ENCODE measurements at places on chromosomes 1 and 21.

DNA sequence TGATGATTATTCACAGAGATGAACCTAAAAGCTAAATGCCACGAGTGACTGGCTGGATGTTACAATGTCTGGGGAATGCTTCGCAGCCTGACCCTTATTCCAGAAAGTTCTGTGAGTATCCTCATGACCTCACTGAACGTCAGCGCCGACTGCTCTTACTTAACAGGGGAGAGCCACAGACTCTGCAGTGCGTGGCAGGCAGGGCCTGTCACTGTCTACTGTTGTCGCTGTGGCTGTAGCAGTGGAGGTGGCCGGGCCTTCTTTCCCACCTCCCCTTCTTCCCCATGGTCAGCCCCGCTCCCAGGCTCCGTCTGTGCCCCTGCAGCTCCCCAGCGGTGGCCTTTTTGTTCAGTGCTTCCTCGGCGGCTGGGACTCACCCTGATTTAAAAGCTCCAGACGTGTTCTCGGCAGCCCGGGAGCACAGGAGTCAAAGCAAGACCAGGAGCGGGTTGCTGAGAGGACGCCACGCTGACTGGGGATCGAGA is 52.2 kb upstream of the TARBP1 start:
- no peak for DNase-seq

GRCh38 chr1:231803353-231803752 is 176.8 kb downstream of the DISC1 start:
- no peak for DNase-seq

GRCh38 chr1:53362270-53362669 is 34.4 kb upstream of the LRP8 start:
- no peak for DNase-seq

DNA sequence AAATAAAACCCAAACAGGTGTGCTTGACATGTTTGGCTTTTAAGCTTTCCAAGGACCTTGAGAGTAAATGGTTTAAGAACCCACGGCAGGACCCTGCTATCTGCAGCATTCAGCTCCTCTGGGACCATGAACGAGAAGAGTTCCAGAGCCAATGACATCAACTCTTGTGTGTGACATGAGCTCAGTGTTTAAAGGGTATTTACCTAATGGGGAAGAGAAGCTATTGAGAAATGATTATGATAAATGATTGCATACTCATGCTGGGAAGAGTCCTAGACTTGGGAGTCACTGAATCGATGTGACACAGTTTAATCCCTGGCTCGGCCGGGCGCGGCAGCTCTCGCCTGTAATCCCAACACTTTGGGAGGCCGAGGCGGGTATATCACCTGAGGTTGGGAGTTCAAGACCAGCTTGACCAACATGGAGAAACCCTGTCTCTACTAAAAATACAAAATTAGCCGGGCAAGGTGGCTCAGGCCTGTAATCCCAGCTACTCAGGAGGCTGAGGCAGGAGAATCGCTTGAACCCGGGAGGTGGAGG is 55.4 kb downstream of the KANK4 start:
- no peak for DNase-seq

DNA sequence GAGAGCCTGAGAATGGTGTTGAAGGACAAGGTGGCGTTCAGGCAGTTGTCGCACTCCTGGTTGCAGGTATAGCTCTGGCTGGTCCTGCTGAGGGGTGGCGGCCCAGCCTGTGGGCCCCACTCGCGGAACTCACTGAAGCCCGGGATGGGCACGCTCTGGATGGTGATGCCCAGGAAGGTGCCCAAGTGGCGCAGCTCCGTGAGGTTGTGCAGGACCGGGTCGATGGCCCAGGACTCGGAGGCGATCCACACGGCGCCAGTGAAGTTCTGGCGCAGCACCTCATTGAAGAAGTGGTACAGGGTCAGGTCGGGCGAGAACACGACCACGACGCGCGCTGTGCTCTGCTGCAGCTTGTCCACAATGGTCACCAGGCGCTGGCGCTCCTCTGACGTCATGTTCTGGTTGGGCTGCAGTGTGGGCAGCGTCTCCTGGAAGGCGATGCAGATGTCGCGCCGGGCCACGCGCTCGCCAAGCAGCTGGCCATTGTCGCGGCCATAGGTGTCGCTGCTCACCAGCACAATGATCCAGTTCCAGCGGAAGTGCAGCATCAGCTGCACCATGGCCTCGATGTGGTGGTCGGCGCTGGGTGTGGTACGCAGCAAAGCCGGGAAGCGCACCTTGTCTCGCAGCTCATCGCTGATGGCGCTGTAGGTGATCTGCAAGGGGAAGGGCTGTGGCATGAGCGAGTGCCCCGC is 5.0 kb downstream of the TAS1R2 start:
- DNase-seq, result no peak

Data from GM12891 (cell line).